ENCODE measurements at places on chromosomes 12 and 14.

- no peak for DNase-seq
These were observed 36.6 kb downstream of the A2M start for GRCh38 chr12:9079082-9079481.

- DNase-seq: no peak
These were observed 1.4 kb downstream of the KCNMB4 start for GRCh38 chr12:70367258-70368141.

DNA sequence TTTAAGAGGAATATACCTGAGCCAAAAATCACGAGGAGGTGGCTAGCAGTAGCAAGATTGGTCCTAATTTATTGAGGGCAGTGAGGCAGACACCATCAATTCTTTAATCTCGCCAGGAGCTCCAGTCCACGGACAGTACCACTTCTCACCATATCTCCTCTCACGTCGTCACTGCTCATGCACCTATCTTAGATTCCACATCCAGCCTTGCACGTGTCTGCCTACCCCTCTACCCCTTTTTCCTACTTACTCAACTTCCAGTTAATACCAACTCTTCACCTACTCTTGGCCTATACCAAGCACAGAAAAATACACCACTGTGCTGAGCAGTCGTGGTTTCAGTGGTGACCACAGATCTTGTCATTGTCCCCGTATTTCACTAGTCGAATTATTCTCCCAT lies 246.1 kb downstream of the DPF3 start:
- DNase-seq: no peak

DNA sequence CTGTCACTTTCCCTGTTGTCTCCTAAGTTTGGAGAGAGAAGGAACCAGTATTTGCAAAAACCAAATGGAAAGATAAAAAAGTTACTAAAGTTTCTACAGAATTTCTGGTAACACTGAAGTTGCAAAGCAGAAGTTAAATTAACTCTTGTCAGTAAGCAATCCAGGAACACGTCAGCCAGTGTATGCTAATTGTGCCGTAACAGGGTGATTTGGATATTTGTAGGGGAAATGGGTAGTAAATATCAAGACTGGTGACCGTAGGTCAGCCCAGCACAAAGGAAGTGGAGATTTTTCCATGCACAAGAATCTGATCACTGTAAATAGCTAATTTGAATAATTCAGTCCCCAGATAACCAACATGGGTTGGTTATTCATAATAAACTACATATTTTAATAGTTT lies 2.3 kb downstream of the CDKN1B start:
- DNase-seq: no peak

DNA sequence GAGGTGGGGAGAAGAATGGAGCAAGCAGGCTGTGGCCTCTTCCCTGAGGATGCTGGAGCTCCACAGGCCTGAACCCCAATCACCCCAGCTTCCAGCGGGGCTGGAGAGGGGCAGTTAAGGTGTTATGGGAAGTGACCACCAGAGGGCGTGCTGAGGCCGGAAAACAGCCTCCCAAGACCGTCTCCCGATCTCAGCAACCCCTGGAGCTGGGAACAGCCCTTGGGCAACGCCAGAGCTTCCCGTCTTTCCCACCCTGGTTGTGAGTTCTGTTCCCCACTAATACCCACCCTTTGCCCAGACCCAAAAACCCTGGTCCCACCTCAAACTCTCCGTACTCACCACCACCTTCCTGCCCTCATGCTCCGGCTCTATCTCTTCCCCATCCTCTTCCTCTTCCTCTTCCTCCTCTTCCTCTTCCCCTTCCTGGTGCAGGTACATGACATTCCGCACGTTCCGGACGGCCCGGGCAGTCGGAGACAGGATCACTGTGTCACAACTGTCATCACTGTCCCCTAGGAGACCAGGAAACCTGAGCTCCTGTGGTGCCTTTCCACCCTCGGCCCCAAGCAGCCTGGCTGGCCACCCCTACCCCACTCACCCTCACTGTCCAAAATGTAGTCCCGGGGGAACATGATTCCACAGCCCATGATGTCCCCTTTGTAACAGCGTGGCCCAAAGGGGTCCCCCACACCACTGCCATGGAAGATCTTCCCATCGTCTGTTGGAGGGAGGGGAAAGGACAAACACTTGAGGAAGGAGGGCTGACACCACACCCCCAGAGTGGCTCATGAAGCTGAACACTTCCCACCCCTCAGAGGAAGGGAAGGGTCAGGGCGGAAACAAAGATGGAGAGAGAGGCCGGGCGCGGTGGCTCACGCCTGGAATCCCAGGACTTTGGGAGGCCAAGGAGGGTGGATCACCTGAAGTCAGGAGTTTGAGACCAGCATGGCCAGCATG lies 12.9 kb downstream of the SPRYD3 start:
- peak; percentile 63 for DNase-seq

GRCh38 chr12:131363393-131363792 lies 347.5 kb upstream of the SFSWAP start:
- DNase-seq: no peak

DNA sequence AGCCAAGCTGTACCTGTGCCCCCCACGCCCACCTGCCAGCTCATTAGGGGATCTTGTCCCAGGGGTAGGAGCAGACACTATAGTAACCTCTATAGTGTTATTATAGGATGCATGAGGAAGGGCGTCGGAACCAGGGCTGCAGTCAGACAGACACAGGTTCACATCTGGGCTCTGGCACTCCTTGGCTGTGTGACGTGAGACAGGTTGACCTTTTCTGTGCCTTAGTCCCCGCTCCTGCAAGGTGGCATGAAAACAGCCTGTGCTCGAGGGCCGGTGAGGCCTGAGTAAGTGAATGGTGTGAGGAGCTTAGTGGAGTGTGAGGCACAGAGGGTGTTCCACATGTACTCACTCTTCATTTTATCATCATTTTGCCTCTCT lies 19.0 kb downstream of the ASB2 start:
- DNase-seq: no peak

DNA sequence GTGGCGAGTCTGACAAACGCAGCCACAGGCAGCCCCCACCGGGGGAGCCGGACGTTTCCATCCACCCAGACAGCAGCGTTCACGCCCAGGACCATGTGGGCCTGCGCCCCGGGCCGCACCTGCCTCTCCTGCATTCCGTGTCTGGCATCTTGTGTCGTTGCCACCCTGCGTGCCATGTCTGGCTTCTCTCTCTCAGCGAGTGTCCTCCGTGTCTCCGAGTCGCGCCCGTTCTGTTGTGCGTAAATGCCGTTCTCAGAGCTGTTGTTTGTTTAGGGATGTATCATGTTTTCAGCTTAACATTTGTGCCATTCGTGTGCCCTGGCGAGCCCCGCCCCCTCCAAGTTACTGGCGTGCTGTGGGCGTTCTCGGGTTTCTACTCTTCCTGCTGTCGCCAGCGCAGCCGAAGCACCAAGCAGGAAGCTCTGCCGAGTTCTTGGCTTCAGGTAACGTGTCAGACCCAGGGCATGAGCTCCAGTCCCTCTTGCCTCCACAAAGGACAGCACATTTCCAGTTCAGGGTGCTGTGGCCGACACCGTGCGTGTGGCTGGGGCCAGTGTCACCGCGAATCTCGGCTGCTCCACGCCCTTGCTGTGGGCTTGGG lies 34.6 kb downstream of the NOC4L start:
- no peak for DNase-seq

- DNase-seq: no peak
These were observed 92.4 kb downstream of the TMTC1 start for GRCh38 chr12:29691161-29691854.

GRCh38 chr12:2212971-2213869 lies 160.4 kb downstream of the CACNA1C start:
- DNase-seq: no peak

DNA sequence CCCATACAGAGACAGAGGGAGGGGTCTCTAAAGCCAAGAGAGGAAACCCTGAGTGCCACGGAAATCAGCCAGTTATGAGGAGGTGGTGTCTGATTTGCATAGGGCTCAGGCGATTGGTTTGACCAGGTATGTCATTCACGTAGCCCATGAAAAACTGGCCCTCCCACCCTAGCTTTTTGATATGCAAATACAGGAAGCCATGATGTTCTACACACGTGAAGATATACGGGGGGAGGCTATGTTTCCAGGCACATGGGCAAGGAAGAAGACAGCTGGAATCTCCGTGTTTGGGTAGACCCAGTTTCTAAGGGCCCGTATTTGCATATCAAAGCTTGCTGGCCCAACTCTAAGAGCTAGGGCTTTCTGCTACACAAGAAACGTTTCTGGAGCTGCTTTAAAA lies 717.8 kb upstream of the SEL1L start:
- DNase-seq: no peak

GRCh38 chr12:107378609-107379008 lies 285.3 kb upstream of the CRY1 start:
- no peak for DNase-seq

DNA sequence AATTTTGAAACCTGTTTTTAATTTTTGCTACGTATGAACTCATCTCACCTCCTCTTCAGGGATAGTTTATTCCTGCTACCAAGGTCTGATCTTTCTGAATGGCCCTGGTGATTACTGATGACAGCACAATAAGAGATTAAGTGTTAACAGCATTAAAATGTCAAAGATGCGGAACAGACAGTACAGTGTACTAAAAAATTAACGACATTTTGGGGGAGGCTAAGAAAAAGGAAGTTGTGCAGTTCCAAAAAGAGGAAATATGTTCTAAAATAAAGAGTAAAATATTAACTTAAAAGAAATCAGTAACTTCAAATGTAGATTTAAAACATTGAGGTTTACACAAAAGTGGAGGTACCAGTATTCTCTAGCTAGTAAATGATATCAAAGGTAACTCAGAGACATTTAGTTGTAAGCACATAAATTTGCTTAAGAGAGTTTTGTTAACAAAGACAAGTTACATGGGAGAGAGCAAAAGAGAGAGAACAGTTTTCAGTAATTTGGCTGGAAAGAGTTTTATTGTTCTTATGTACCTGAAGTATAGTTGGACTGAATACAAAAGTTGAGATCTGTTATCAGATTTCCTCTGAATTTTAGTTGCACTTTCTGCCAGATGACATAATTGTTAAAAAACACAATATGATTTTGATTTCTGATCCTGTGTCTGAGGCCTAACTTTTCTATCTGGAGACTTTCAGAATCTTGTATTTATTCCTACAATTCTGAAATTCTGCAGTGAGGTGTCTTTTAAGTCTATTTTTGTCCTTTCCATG lies 4.2 kb upstream of the CLECL1 start:
- no peak for DNase-seq

- DNase-seq: no peak
These were observed 5.2 kb downstream of the NDUFA12 start for GRCh38 chr12:94998326-94998725.

DNA sequence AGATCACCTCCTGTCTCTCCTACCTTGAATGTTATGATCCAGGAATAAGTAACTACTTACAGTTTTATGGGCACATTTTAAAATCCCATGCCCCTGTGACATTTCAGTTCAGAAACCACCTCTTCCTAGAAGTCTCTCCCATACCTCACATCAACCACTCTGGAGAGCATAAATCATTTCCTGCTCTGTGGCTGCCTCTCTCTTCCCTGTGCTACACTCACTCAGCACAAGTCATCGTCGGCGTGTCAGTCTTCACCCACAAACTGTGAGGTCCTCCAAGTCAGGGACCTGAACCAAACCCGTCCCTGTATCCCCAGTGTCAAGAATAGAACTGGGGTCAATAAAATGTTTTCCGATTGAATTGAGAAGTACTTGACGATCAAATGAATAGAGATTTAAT lies 863.3 kb downstream of the BCL11B start:
- no peak for DNase-seq

GRCh38 chr12:45433441-45433868 lies 217.6 kb downstream of the ANO6 start:
- DNase-seq: no peak

GRCh38 chr12:123024819-123025391 lies 44.4 kb downstream of the ARL6IP4 start:
- no peak for DNase-seq

GRCh38 chr12:96323906-96324305 lies 76.3 kb downstream of the CDK17 start:
- DNase-seq: no peak

DNA sequence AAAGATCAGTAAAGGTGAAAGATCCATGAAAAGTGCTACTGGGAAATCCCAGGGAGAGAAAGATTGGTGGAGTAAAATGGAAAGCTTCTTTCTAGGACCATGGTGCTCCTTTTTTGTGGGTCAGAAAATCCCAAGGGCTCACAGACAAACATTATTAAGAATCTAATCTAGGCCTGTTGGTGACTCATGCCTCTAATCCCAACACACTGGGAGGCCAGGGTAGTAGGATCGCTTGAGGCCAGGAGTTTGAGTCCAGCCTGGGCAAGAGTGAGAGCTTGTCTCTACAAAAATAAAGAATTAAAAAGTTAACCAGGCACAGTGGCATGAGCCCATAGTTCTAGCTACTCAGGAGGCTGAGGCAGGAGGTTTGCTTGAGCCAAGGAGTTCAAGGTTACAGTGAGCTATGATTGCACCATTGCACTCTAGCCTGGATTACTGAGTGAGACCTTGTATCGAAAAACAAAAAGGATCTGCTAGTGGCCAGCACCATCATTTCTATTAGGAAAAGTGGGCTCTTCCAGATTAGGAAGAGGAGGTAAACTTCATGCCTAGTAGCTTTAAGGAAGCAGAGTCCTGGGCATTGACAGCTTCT lies 43.0 kb downstream of the TXNRD1 start:
- no peak for DNase-seq

- DNase-seq: no peak
These were observed 51.2 kb downstream of the NDUFA12 start for GRCh38 chr12:94952325-94952724.

- DNase-seq: no peak
These were observed 2.1 kb downstream of the CBX5 start for GRCh38 chr12:54277823-54278276.

- peak; percentile 36 for DNase-seq
These were observed 48.2 kb upstream of the ATP2B1 start for GRCh38 chr12:89756585-89757398.

- DNase-seq: no peak
These were observed 400.9 kb upstream of the PDE3A start for GRCh38 chr12:19967431-19967830.

- DNase-seq: peak; percentile 67
These were observed 54.5 kb downstream of the VCPKMT start for GRCh38 chr14:50061664-50062437.

DNA sequence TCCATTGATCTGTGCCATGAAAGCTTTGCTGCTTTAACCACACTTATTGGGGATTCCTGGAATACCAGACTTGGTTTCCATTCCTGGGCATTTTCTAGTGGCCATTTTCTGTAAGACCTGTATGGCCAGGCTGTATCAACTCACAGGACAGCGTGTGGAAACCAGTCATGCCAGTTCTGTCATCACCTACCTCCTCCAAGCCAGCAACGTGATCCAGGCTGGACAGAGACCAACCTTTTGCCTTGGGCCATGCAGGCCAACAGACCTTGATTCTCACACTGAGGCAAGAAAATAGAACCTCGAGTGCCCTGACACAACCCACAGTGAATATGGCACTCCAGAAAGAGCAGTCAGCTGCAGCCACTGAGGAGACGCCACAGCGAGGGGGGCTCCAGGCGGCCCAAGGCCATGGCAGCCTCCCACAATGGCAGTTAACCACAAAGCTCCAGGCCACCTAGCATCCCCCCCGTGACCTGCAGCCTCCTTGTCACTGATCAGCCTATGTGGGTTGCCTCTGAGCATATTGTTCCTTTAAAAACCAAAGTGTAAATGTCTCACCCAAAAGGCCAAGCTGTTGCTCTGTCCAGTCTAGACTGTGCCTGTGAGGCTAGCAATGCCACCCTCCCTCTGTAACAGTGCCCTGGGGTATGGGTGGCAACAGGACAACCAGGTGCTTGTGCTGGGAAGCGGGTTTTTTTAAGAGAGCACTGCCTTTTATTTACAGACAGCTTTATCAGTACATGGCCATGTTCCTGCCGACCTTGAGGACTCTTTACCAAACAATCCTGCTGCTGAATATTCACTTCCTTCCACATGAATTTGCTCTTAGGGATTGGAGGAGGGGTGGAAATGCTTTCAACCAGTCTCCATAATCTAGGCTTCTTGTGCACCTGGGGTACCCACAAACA lies 168.7 kb upstream of the HIF1A start:
- no peak for DNase-seq

GRCh38 chr12:119385659-119386058 lies 51.1 kb downstream of the CCDC60 start:
- no peak for DNase-seq
